Right cardiac atrium (tissue), 5 donors: ENCODE measurements at places on chromosomes 16 and 17.

GRCh38 chr16:77849646-77850258 lies 61.4 kb downstream of the VAT1L start:
- DNase-seq, result peak; percentile 60

GRCh38 chr17:13888056-13888609 lies 181.2 kb upstream of the COX10 start:
- peak; percentile 27 for DNase-seq

GRCh38 chr17:69344939-69345338 lies 18.0 kb upstream of the ABCA5 start:
- DNase-seq, result no peak

GRCh38 chr17:11601661-11602060 lies 3.4 kb downstream of the DNAH9 start:
- DNase-seq, result no peak

- no peak for DNase-seq
Observed at GRCh38 chr16:85507342-85507741, 105.8 kb upstream of the GSE1 start.

GRCh38 chr16:84950906-84951305 lies 60.4 kb downstream of the ZDHHC7 start:
- no peak for DNase-seq

GRCh38 chr16:22369221-22369811 lies 5.1 kb downstream of the CDR2 start:
- DNase-seq, result no peak

DNA sequence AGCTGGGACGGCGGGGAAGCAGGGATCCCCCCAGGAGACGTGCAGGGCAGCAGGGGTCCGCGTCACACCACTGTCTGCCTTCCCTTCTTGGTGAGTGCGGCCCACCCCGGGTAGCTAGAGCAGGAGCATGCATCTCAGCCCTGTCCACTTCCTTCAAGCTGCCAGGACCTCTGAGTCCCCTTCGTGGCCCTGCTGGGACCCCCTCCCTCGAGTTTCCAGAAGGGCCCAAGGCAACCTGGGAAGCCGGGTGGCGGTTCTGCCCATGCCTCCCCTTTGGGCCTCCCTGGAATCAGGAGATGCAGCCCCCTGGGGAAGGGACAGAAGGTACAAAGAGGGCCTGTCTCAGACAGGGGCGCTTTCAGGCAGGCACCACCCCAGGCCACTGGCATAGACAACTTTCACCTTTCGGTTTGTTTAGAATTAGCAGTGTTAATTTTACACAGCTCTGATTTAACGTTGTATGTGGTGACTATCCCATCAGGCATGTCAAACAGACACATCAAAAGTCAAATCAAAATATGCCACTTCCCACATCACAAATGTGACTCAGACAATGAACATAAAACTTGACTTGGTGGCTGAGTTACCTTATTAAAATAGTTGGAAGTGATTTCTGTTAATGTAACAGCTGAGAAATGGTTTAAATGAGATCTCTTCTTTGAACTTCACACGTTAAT lies 94.5 kb upstream of the METRNL start:
- no peak for DNase-seq
